ENCODE measurements at places on chromosomes 3 and 15. TPM values are rescaled to one million over a fixed set of nuclear protein-coding genes. Genes with fewer than 3 reads are reported as not detected.

DNA sequence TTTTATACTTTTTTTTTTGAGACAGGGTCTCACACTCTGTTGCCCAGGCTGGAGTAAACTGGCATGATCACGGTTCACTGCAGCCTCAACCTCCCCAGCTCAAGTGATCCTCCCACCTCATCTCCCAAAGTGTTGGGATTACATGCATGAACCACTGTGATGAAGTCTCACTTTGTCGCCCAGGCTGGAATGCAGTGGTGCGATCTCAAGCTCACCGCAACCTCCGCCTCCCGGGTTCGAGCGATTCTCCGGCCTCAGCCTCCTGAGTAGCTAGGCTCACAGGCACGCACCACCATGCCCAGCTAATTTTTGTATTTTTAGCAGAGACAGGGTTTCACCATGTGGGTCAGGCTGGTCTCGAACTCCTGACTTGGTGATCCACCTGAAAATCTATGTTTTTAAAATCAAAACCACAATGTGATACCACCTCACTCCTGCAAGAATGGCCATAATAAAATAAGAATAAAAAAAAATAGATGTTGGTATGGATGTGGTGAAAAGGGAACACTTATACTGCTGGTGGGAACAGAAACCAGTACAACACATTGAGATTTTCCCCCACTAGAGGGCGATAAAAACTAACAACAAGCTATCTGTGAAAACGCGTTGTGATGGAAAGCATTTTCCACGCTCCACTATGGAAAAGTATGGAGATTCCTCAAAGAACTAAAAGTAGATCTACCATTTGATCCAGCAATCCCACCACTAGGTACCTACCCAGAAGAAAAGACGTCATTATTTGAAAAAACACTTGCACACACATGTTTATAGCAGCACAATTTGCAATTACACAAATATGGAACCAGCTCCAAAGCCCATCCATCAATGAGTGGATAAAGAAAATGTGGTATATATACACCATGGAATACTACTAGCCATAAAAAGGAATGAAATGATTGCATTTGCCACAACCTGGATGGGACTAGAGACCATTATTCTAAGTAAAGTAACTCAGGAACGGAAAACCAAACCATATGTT, 26.8 kb upstream of the OCA2 start:
- H3K27me3 ChIP-seq: no peaks in the 10 kb centered on the region
- peak; percentile 24 for DNase-seq
- peaks cover 8% of the 10 kb centered on the region for H3K36me3 ChIP-seq
- H3K4me1 ChIP-seq: no peaks in the 10 kb centered on the region

- H3K36me3 ChIP-seq: no peaks in the 10 kb centered on the region
- H3K4me3 ChIP-seq: no peak overlapping the region
- DNase-seq: no peak
- no peaks in the 10 kb centered on the region for H3K4me1 ChIP-seq
- 0 out of 2 replicates have a peak, but pooled peaks cover 2% of the 10 kb centered on the region for H3K27me3 ChIP-seq
- no peak overlapping the region for H3K27ac ChIP-seq
These were observed 60.8 kb downstream of the ILDR1 start for GRCh38 chr3:121961283-121961682.

GRCh38 chr15:71294251-71294910, 179.1 kb downstream of the THSD4 start:
- DNase-seq: no peak
- peak overlapping the region; percentile 89 for H3K27ac ChIP-seq
- H3K4me1 ChIP-seq: peaks cover 53% of the 10 kb centered on the region
- H3K27me3 ChIP-seq: no peaks in the 10 kb centered on the region
- no peak overlapping the region for H3K4me3 ChIP-seq

- no peak overlapping the region for H3K27ac ChIP-seq
- no peaks in the 10 kb centered on the region for H3K27me3 ChIP-seq
- no peak overlapping the region for H3K4me3 ChIP-seq
- H3K4me1 ChIP-seq: no peaks in the 10 kb centered on the region
- no peak for DNase-seq
- peaks cover 18% of the 10 kb centered on the region for H3K36me3 ChIP-seq
These were observed 21.9 kb downstream of the RIOX2 start for GRCh38 chr3:97950360-97950759.

- no peaks in the 10 kb centered on the region for H3K4me1 ChIP-seq
- no peaks in the 10 kb centered on the region for H3K27me3 ChIP-seq
- no peak for DNase-seq
- no peak overlapping the region for H3K27ac ChIP-seq
These were observed 129.6 kb downstream of the SEMA6D start for GRCh38 chr15:47846876-47847275.

GRCh38 chr15:77650265-77650664, 17.6 kb upstream of the LINGO1 start:
- no peak for DNase-seq
- no peak overlapping the region for H3K27ac ChIP-seq
- H3K27me3 ChIP-seq: no peaks in the 10 kb centered on the region
- H3K36me3 ChIP-seq: no peaks in the 10 kb centered on the region
- H3K4me3 ChIP-seq: no peak overlapping the region
- no peaks in the 10 kb centered on the region for H3K4me1 ChIP-seq

- no peak overlapping the region for H3K4me3 ChIP-seq
- no peaks in the 10 kb centered on the region for H3K27me3 ChIP-seq
- H3K27ac ChIP-seq: peak overlapping the region; percentile 100
- no peaks in the 10 kb centered on the region for H3K36me3 ChIP-seq
These were observed 59.5 kb downstream of the BFSP2 start for GRCh38 chr3:133459400-133459799.

- no peaks in the 10 kb centered on the region for H3K36me3 ChIP-seq
- peaks cover 22% of the 10 kb centered on the region for H3K4me1 ChIP-seq
- no peaks in the 10 kb centered on the region for H3K27me3 ChIP-seq
- no peak for DNase-seq
- no peak overlapping the region for H3K27ac ChIP-seq
These were observed 5.6 kb downstream of the RAB8B start for GRCh38 chr15:63194880-63195568.

GRCh38 chr3:116001151-116001621, 377.9 kb downstream of the GAP43 start:
- no peak overlapping the region for H3K27ac ChIP-seq
- no peaks in the 10 kb centered on the region for H3K4me1 ChIP-seq
- H3K4me3 ChIP-seq: no peak overlapping the region
- no peaks in the 10 kb centered on the region for H3K27me3 ChIP-seq
- no peak for DNase-seq
- H3K36me3 ChIP-seq: no peaks in the 10 kb centered on the region

The CTXN2 gene
- 0.05 TPM for total RNA-seq

The DOCK3 gene
- total RNA-seq: 0.21 TPM

The MYL3 gene
- total RNA-seq: not detected
